Activated T-helper 1 cell treated with anti-CD3 and anti-CD28 coated beads, Interleukin-12 subunit alpha, Interleukin-12 subunit beta, Interleukin-2, Interleukin-4 antibody, amounts not matched to agents 30 ng/mL and 10 ng/mL and 1 ng/mL, durations not matched to agents 14 hours and 24 hours and 36 hours (primary cell): ENCODE measurements at places on chromosomes 13 and 19.

DNA sequence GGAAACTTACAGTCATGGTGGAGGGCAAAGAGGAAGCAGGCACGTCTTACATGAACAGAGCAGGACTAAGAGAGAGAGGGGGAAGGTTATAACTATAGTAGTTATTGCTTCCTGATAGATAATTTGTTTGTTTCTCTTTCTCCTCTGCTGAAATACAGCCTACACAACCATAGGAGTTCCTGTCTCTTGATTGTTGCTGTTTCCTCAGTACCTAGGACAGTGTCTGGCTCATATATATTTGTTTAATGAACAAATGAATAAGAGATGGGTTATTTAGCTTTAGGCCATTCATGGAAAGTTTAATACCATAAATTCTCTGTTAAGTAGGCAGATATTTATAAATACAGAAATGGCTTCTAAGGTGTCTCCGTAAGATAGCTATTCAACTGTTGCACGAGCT is 95.2 kb downstream of the PCCA start:
- DNase-seq: no peak

DNA sequence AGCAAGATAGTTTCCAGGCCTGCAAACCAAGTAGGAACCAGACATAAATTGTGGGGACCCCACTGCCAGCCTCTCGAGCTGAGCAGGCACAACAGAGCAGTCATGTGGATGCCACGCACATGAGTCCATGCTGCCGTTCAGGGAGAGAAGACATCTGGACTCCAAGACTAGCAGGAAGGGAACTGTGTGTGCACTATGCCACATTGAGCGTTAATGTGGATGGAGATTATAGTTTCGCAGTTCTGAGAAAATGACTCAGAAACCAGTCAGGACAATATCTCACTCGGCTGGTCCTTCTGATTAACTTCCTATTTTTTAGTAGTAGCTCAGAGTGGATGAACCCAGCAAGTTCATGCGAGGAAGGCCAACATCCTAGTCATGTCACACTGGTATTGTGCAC is 124.9 kb downstream of the CRYL1 start:
- DNase-seq: no peak

DNA sequence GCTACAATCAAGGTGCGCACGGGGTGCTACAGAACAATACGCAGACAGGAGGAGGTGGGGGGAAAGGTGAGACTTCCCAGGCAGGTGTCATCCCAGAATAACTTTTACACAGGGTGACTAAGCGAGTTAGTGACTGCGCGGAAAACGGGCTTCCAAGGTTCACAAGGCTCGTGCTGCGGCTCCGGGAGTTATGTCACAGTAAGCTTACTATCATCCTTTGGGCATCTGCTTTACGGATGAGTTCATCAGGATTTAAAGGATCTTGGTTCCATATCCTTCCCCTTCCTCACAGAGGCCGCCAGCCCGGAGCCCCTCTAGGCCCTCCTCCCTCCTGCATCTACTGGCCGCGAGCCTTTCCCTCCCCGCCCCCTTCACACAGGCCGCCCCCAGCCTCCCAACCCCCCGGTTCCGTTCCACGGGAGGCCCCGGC is 474 bp upstream of the IFT88 start:
- DNase-seq: no peak

DNA sequence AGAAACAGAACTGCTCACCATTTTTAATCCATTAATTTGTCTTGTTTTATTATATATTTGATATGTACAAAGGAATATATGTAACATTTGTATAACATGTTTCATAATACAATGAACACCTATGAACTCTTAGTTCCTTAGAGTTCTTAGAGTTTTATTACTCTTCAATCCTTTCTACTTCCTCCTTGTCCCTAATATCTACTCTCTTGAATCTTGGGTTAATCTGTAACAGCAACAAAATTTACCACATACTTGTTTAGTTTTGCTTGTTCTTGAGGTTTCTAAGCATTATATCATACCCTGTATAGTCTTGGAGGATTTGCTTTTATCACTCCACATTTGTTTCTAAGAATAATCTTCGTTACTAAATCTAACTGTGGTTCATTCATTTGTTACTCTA is 151.4 kb downstream of the PDS5B start:
- DNase-seq: no peak

- DNase-seq: no peak
These were observed 181.5 kb downstream of the USP12 start for GRCh38 chr13:26989957-26990713.

DNA sequence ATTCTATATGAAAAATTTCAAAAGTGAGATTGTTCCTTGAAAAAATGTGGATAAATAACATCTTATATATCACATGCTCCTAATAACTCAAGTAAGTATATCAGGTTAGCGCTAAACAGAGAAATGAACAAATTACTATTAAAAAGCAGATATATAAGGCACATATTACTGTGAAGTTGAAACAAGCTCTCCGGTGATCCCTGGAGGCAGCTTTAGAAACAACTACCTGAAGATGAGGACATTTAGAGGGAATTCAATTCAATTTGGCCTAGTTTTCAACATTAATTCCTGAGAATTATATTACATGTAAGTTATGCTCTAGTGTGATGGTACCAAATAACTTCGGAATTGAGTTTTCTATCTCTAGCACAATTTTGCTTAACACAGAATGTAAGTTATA is 1373.6 kb upstream of the SPRY2 start:
- no peak for DNase-seq

- no peak for DNase-seq
These were observed 9.3 kb downstream of the SCEL start for GRCh38 chr13:77544758-77545338.

DNA sequence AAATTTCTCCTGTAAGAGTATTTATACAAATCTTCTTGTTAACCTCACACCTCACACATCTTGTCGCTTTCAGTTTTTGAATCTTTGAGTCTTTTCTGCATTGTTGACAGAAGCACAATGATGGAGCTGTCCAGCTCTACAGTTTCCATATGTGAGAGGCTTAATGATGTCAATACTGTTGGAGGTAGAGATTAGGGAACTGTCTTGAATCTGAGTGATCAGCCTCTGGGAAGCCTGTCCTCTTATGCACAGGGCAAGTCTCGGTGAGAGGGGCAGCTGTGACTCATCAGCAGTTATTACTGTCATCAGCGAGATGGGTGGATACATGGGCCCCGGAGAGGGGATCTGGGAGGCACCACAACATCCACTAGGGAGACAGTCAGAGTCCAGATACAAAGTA is 4.6 kb upstream of the ITGBL1 start:
- no peak for DNase-seq

- DNase-seq: no peak
These were observed 58.9 kb upstream of the GJB6 start for GRCh38 chr13:20291037-20291436.

DNA sequence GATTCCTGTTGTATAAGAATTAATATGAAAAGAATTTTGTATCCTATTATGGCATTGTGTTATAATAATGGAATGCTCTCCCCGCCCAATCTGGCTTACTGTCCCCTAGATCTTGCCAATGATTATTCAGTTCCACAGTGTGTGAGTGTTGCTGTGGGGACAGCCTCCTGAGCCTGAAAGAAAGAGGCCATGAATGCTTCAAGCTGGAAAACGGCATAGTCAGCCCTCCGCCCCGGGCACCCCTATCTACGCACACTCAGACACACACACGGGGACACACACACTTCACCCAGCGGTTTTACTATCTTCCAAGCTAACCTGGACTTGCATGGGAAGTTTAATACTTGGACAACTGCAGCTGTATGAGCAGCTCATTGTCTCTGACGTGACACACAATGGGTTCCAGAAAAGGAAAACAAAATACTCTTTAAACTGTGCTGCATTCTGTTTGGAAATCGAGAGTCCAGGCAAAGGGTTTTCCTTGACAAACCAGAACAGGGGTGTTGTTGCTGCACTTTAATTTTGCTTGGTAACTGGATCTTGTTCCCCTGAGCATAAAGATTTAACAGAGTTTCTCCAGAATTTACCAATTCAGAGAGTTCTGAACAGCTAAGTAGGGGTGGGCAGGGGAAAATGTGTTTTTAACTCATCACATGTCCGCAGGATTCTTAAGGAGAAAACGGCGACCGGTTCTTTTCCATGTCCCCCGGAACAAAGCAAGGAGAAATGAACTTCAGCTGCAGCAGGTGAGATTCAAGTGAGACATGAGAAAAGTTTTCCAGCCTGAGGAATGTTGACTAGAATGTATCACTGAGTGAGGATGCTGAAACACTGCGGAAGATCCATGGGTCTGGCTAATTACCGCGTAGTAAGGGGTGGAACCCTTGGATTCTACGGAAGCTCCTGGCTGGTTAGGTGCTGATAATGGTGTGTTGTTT is 472.9 kb downstream of the FOXO1 start:
- no peak for DNase-seq

DNA sequence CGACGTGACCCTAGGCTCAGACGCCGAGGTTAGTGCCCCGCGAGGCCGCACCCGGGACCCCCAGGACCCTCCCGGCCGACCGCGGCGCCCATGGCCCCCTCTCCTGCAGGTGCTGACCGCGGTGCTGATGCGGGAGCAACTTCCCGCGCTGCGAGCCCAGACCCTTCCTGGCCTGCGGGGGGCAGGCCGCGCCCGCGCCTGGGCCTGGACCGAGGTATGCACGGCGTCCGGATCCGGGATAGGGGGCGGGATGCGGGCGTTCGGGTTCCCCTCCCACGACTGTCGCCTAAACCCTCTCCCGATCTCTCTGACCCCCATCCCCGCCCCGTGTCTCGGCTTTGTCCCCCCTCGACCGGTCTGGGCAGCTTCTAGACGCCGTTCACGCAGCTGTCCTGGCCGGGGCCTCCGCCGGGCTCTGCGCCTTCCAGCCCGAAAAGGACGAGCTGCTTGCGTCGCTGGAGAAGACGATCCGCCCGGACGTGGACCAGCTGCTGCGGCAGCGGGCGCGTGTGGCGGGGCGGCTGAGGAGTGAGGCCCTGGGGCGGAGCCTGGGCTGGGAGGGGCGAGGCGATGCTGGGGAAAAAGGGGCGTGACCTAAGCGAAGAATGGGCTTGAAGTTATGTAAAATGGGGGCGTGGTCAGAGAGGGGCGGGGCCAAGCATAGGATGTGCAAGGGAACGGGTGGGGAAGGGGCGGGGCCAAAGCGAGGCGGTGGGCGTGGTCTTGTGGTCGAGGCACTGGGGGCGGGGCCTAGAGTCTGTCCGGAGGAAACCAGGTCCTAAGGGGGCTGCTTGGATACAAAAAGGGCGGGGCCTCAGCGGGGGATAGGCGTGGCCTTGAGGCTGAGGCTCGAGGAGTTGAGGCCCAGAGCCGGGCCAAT is 16.0 kb upstream of the COLGALT1 start:
- DNase-seq: peak; percentile 93

DNA sequence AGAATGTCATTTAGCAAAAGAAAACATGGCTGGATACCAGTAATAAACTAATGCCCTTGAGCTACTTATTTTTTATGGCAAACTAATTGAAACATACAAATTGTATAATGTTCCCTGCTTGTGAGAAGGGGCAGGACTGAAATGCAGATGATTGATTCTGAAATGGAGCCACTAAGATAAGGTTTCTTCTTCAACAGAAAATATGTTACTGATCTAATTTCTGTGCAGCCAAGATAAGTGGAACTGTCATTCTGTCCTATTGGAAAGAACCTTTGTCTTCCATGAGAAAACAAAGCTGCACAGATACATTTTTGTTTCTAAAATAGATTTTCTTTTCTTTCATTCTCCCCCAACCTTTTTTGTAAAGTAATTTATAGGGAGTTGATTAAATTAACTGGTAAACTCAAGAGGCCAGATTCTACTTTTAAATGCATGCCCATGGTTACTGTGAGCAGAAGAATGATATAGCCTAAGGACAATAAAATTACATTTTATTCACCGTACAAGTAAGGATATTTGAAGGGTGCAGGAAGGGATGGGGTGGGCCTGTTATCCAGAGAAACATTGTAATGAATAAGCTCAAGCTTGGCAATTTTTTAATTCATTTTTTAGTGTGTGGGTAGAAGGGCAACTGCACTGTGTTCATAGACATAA is 39.9 kb downstream of the STARD13 start:
- no peak for DNase-seq

GRCh38 chr19:10766671-10767201 is 48.9 kb downstream of the DNM2 start:
- DNase-seq: no peak

- peak; percentile 74 for DNase-seq
These were observed at the start of gene WIZ for GRCh38 chr19:15449620-15450527. Gene WIZ (minus strand): TSS chr19:15449956. CDS start chr19:15448307, 1,649 bp downstream.

- no peak for DNase-seq
These were observed 5.8 kb downstream of the FCHO1 start for GRCh38 chr19:17757125-17757524.

- DNase-seq: no peak
These were observed 8.4 kb upstream of the LENG8 start for GRCh38 chr19:54440641-54441040.

GRCh38 chr13:84821261-84821660 is 939.0 kb upstream of the SLITRK1 start:
- DNase-seq: no peak

GRCh38 chr19:56199687-56200086 is 2.1 kb upstream of the ZSCAN5B start:
- no peak for DNase-seq

DNA sequence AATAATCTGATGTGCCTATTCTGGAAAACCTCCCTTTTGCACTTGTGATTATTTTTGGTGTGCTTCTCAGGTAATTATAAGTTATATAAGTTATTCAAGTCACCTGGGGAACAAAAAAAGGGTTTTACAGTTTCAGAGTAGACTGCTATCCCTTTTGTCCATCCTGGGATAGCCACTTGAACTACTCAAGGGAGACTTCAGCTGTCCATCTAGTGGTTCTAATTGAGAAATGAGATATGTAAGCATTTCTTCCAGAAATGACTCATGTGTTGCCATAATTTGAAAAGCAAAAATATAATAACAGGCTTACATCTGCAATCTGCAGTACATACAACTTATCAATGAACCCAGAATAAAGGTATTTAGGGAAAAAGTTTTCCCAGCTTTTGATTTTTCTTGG is 20.4 kb downstream of the UBL3 start:
- no peak for DNase-seq

DNA sequence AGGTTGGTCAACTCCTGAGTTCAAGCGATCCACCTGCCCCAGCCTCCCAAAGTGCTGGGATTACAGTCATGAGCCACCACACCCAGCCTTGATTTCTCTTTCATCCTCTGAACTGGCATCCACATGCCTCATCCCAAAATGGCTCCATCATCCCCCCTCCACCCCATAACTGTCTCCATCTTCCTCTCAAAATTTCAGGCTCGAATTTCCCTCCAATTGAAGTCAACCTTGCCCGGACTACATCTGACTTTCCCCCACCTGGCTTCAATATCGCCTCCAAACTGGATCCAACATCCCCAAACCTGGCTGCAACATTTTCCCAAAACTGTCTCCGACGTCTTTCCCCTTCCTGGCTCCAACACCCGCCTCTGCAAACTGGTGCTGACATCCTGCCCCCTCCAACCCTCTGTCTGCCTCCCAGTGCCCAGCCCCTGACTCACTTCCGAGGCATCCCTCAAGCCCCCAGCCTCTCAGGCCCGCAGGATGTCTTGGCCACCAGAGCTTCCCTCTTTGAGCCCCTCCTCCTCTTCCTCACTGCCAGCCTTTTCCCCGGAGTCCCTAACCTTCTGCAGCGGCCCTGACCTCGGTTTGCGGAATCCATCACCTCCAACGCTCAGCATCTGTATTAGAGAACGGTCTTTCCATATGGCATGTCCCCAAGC is 943 bp downstream of the EXOC3L2 start:
- DNase-seq: no peak

GRCh38 chr13:91595677-91596076 is 197.3 kb downstream of the GPC5 start:
- no peak for DNase-seq
